ENCODE measurements at places on chromosomes 3 and 15. TPM values are rescaled to one million over a fixed set of nuclear protein-coding genes. Genes with fewer than 3 reads are reported as not detected.

Gene GANC
- total RNA-seq, result 85.3 TPM

Gene CLDN16
- total RNA-seq, result 1.1 TPM

Gene STX19
- 2.4 TPM for total RNA-seq

Gene BMF
- total RNA-seq, result 21.2 TPM

Gene HIGD2B
- not detected for total RNA-seq

Gene MED12L
- total RNA-seq, result 1.0 TPM
